Stimulated activated CD8-positive, alpha-beta memory T cell treated with anti-CD3 and anti-CD28 coated beads, Interleukin-12 subunit alpha, Interleukin-12 subunit beta, amount 100 ng/mL, for 1 hour (primary cell): ENCODE measurements at places on chromosomes 1 and 21.

DNA sequence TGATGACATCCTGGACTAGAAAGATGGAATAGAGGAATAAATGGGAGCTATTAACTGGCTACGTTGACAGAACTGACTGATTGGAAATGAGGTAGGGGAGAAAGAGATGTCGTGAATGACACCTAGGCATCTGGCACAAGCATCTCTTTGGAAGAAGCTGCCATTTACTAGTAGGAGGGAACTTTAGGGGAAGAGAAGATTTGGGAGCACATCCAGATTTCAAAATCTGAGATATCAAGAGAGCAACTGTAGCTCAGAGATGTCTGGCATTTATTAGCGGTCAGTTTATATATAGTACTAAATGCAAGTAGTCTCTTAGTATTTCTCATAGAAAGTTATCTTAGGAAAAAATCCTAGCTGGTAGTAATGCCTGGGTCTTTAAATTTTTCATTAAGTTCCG, 131.9 kb upstream of the C1orf105 start:
- no peak for DNase-seq

GRCh38 chr1:10553118-10553517, 78.4 kb downstream of the PEX14 start:
- no peak for DNase-seq

DNA sequence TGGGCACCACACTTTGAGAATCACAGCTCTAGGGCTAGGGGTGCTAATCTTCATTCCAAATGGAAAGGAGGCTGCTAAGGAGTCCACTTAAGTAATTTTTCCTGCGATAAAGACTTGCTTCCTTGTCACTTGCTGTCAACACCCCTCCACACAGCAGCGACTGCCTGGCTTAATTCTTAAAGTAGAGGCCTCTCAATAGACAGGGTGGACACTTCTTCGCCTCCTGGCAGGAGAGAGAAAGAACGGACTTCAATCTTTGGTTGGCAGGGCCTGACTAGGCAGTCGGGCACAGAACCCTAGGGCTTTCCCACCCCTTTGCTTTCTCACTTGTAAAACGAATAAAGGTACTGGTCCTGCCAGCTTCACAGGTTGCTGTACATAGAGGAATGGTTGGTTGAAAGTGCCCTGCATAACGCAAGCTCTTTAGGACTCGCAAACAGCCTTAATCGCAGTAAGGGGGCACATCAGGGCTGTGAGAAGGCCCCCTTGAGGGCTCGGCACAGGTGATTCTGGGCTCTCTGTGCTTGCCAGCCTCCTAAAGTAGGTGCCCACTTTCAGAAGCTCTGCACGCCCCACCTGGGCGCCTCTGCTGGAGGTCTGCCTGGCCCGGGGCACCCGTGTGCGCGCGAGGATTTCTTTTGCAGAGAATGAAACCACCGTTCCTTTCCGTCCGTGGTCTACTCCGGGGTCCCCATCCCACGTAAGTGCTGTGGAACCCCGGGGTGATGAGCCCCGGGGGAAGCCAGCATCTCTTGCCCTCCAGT, 47.6 kb upstream of the CD34 start:
- no peak for DNase-seq

- DNase-seq: no peak
Observed at GRCh38 chr1:31830065-31830464, 14.2 kb upstream of the SPOCD1 start.

GRCh38 chr1:165143437-165144065, 213.0 kb downstream of the LMX1A start:
- DNase-seq: no peak

- DNase-seq: no peak
Observed at GRCh38 chr1:204493145-204493983, 1.2 kb downstream of the PIK3C2B start.

- no peak for DNase-seq
Observed at GRCh38 chr1:76066394-76066793, 8.2 kb upstream of the ST6GALNAC3 start.

DNA sequence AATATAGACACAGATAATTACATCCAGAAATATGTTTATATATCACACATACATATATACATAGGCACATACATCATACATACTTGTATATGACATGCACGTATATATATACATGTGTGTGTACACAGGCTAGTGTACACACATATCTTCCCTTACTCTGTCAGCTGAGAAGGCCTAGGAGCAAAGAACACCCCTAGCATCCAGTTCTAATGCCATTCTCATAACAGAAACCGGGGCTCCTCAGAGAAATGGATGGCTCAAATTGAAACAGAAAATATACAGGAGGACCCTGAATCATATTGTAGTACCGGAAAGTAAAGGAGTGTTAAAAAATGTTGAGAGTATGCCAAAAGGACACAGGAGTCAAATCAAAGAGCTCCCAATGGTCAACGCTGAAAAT, 19.7 kb upstream of the HYI start:
- DNase-seq: no peak

DNA sequence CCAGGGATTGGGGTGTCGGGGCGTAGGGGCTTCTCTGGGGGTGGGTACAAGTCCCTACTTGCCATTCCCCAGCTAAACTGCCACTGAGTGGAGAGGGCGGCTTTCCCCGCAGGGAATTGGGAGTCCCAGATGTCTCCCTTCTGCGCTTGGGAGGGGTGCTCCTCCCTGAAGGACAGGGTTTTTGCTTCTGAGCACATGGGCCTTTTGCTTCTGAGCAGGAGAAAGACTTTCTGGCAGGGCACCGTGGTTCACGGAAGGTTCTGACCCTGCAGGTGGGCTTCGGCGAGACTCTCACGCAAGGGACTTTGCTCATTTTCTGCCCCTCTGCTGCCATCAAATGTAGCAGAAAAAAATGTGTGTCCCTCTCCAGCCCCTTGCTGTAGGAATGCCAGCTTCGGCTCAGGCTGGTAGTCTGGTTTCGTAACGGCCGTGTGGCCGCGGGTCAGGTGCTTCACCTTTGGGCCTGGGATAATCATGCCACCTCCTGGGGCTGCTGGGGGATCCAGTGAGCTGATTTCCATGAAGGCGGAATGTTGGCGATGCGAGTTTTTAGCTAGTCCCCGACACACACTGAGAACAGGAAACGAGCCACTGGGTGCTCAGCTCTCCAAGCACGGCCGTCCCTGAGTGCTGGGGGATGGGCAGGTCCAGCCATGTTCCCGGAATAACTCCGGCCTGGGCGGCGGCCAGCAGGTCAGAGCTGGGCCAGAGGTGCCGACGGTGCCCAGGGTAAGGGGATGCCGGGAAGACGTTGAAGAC, 364.0 kb downstream of the CAMTA1 start:
- no peak for DNase-seq

DNA sequence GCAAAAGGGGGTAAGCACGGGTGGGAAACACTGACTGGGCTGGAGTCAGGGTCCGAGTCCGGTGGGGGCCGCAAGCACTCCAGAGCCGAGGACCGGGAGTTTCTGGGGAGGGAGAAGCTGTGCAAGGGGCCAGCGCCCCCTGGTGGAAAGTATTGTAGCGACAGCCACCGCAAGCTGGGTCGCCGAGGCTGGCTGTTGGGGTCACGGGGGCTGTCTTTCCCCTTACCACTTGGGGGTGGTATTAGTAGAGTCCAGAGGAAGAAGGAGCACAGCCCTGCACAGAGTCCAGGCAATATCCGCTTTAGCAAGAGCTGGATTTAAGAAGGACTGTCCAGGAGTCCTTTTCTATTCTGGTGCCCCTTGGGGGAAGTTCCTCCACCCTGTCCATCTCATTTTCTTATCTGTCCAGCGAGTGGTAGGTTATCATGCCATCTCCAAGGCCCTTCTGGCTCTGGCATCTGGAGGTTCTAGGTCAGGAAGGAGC, 17.9 kb upstream of the ETV3 start:
- peak; percentile 69 for DNase-seq

GRCh38 chr1:2834741-2835564, 33.5 kb upstream of the TTC34 start:
- DNase-seq: no peak

DNA sequence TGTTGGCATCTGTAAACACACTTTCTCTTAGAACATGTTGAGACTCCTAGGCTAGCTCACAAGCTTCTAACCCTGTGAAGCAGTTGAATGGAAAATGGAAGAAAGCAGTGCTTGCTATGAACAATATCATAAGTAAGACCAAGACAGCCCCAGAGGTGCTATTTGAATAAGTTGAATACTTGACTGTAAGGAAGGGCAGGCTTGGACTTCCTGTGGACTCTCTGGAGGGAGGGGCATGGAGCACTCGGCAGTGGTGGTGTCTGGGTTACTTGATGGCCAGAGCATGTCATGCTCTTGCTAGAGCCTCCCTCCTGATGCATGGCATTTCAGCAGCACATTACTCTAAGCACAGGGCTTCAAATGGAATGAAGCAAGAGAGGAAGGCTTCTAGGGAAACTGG, 60.0 kb downstream of the MRPS6 start:
- no peak for DNase-seq

- DNase-seq: no peak
Observed at GRCh38 chr1:184153731-184154130, 102.2 kb downstream of the TSEN15 start.

GRCh38 chr1:13549521-13549920, 34.1 kb upstream of the PDPN start:
- no peak for DNase-seq

DNA sequence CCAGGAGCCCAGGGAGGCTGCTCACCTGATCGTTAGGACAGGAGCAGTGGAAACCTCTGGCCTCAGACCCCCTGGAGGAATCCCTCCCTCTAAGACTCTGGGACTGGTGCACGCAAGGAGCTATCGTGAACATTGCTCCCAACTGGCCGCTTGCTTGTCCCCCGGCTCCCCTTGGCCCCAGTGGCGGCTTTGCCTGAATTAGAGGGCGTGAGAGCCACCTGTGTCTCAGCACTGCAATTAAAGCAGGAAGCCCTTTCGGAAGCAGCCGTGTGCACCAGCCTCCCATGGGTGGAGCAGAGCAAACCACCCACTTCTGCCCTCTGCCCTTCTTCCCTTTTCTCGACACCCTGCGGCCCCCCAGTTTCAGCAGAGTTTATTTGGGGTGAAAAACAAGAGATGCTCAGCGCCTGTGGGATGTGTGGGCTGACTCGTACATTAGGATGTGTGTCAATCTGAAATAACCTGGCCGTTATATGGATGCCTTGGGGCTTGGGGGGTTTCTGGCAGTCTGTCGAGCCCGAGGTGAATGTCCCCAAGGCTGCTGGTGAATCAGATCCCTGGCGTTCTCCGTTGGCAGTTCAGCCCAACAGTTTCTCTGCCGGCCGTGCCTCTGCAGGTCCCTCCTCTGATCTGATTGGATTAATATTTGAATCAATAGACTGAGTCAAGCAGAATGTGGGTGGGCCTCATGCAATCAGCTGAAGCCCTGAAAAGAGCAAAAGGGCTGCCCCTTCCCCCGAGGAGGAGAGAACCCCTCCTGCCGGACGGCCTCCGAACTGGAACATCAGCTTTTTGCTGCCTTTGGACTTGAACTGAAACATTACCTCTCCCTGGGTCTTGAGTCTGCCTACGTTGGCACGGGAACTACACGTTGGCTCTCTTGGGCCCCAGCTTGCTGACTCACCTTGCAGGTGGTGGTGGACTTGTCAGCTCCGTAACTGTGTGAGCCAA, 7.3 kb upstream of the UMODL1 start:
- DNase-seq: peak; percentile 25

DNA sequence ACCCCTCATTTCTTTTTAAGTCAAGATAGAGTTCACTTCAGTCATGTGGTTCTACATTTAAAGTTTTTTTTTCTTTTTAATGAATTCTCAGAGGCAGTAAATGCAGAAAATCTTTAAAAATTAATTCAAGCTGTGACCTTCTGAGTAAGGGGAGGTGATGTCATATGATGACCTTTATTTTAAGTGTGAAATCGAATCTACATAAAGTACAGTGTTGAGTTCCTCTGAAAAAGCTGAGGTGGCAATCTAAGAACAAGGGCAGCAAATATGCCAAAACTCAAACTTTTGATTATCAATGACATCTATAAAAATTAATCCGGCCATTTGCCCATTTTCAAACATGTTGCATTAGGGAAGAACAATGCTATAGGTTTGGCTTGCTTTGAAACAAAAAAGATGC, 173.5 kb downstream of the CDC7 start:
- no peak for DNase-seq

- no peak for DNase-seq
Observed at GRCh38 chr1:115436596-115436995, 98.5 kb upstream of the NGF start.

DNA sequence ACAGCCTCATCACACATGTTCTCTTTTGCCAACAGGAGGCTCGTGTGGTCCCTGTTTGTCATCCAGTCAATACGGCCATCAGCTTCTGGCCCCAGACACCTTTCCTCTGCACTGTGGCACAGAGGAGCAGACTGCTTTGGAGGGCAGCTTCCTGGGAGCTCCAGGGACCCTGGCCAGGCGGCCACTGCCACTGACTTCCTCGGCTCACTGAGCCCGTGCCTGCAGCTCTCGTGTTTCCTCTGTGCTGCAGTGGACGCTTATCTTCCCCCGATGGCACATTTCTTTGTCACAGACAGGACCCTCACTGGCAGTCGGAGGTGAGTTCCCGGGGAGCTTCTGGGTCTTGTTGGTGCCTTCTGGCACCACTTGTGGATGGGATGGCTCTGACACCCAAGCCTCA, 67.0 kb upstream of the DIRAS3 start:
- DNase-seq: no peak

DNA sequence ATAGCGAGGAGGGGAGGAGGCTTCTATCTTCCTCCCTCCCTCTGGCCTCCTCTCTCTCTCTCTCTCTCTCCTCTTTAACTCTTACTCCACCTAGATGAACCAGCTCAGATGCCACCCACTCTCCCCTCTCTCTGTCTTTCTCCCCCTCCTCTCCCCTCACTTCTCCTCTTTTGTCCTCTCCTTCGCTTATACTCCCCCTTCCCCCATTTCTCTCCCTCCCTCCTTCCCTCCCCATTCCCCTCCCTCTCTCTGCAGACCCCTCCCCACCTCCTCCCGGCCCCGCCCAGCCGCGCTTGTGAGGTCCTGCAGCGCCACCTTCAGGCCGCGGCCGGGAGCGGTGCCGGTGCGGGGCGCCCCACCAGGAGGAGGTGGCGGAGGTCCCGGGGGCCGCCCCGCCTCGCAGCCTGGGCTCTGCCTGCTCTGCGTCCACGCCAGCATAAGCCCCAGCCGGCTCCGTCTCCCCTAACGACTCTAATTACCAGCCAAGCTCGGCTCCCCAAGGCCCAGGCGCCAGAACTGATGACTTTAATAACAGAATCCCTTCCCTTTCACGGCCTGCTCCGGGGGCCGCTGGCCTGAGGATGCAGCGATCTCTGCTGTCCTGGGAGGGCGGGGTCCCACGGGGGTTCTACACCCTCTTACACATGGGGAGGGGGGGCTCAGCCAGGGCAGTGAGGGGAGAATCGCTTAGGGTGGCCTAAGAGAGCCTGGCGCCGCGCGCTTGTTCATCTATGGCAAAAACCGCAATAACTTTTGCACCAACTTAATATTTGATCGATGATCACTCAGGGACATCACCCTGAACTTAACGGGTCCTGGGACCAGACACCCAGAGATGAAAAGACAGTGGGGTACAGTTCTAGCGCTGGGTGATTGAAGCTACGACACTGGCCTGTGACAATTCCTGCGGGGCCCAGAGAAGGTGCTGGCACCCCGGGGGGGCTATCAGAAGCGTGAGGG, 637.3 kb downstream of the MATN1 start:
- DNase-seq: no peak

DNA sequence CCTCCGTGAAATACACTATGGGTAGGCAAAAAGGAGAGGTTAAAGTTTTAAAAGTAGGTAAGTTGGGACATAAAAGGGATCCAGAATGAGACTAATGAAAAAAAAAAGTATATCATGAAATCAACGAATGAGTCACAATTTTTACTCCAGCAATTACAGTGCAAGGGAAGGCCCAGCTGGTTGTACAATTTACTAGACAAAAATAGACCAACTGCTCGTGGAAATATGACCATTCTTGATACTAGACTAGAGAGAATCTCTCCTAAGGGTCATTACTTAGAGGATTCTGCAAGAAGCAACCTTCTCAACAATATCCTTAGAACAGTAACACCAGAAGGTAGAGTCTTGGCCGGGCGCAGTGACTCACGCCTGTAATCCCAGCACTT, 55.1 kb upstream of the EFHD2 start:
- no peak for DNase-seq
